ENCODE measurements at places on chromosomes 16 and 17.

DNA sequence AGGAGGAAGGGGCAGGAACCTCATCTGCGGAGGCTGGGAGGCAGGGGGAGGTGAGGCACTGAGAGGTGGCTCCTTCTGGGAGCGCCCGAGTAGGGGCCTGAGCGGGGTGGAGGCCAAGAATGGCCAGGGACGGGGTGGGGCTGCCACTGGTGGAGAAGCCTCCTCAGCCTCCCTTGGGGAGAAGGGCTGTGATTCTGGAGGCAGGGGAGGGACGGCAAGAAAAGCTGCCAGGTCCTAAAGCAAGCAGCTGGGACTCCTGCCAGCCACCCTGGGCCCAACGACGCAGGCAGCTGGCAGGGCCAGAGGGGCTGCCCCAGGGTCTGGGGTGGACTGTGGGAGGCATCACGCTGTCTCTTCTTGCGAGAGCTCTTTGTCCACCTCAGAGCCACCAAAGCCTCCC, 12.7 kb upstream of the MLKL start:
- no peak for DNase-seq

- DNase-seq = no peak
Measured at GRCh38 chr17:19413761-19414160, 2.7 kb downstream of the RNF112 start.

DNA sequence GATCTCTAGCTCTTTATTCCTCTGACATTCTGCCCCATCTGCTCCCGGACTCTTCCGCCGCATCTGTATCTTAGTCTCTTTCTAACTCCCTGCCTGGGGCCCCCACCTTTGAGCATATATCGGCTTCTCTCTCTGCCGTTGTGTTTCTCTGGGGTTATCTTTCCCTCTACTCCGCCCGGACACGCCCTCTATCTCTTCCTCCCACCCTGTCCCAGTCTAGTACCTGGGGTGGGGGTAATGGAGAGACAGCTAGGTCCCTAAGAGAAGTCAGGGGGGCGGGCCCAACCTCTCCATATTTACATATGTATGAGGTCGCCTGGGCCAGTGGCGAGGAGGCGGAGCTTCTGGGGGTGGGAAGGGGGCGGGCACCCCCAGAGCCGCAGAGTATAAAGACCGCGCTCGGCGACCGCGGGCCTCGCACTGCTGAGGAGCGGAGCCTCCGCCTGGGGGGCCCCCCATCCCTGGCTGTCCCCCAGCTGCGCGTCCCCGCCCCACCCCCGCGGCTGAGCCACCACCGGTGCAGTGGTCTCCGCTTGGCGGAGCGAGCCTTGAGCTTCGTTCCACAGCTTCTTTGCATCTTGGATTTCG, at the start of gene ATP1B2:
TSS of gene ATP1B2 (plus strand) at position 418 of the 588 bp plus-strand sequence. CDS start 593 bp downstream, outside the sequence.
- DNase-seq = no peak

GRCh38 chr17:62782730-62783270, 25.3 kb downstream of the MARCHF10 start:
- DNase-seq = no peak

DNA sequence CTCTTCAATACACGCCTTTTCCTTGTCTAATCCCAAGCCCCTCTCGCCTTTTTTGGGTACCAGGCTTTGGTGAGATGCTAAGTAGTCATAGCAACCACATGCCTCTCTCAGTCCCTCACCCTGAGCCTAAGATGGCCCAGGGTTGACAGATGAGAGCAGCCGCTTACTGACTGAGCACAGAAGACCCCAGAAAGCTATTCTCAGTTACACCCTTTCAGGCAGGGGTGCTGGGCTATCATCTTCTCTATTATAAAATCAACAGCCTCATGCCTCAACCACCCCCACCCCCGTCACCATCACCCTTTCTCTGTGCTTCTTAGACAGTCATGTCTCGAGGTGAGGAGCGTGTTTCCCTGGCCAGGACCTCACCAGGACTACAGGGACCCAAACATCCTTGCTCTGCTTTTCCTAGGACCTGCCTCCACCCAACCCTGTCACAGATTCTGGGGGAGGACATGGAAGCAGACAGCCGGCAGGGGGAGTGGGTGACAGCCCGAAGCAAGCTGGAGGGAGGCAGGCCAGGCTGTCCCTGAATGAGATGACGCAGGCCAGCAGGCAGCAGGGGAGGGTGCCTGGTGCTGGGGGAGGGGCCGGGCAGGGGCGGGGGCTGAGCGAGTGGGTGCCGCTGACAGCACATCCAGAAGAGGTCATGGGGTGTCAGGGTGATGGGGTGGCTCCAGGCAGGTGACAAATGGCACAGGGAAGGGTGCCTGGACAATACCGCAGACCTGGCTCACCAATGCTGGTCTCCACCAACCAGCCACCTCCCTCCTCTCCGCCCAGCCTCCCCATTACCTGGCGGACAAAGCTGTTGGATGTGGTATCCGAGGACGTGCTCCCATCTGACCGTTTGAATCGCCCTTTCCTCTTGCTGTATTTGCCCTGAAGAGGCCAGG, 3.1 kb downstream of the CACNB1 start:
- no peak for DNase-seq

DNA sequence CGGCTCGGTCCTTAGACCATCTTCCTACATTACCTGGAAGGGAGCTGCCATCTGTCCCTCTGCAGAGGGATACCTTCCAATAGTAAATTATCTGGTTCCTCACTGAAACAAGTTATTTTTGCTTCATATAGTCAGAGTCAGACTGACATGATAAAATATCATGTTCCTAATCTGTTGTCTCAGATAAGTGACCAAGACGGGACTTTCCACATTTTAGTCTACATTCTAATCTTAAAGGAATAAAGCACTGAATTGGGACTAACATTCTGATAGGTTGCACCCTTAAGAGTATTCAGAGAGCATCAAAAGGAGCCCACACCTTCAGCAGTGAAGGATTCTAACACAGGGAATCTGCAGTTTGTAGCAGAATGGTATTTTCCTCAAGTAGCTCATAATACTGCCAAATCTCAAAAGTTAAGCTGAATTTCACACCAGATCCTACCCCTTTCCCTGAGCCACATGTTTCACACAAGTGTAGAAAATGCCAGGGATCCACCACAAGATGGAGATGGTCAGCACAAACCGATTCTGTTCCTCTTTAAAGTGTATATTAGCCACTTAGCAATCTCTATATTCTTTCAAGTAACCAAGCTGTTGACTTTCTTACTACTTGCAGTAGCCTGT, 13.4 kb downstream of the GINS2 start:
- DNase-seq = peak; percentile 26

GRCh38 chr16:2910441-2910969, 1.2 kb upstream of the FLYWCH1 start:
- DNase-seq = peak; percentile 57

DNA sequence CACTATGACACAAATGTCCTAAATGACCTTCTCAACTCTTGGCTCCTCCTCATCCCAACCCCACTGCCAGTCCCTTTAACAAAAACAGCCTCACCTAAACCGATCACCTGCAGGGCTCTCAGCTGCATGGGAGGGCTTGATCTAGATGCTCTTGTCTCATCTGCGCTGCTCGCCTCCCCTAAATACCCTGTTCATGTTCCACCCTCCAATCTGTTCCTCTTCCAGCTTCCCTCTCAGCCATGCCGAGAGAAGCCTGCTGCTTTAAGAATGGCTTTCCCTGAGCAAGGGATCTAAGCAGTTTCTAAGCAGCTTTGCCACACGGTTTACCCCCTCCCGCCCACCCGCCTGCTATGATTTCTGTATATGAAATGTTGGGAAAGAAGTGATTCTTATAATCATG, 23.7 kb downstream of the PIPOX start:
- DNase-seq = no peak

DNA sequence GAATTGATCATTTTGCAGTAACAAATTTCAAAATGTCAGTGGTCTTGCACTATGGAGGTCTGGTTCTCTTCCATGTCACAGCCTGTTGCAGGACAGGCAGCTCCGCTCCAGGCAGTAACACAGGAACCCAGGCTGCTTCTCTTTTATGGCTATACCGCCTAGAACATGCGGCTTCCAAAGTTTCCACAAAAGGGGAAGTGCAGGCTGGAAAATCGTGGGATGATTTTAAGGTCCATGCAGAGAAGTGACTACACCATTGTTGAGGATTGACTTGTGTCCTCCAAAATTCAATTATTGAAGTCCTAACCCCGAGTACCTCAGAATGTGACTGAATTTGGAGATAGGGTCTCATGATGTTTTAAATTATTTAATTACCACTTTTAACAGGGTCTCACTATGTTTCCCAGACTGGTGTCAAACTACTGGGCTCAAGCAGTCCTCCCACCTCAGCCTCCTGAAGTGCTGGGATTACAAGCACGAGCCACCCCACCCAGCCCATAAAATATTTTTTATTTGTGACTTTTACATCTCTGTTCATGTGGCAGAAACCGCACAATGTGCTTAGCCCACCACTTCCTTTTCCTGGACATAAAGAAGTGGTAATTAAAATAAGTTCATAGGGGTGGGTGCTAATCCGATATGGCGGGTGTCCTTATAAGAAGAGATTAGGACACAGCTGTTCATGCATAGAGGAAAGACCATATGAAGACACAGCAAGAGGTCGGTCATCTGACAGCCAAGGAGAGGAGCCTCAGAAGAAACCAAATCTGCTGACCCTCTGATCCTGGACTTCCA, 279.2 kb upstream of the RPL38 start:
- no peak for DNase-seq

GRCh38 chr16:18979936-18980335, 3.8 kb upstream of the TMC7 start:
- DNase-seq = no peak
